ENCODE measurements at places on chromosomes 11 and 22.

DNA sequence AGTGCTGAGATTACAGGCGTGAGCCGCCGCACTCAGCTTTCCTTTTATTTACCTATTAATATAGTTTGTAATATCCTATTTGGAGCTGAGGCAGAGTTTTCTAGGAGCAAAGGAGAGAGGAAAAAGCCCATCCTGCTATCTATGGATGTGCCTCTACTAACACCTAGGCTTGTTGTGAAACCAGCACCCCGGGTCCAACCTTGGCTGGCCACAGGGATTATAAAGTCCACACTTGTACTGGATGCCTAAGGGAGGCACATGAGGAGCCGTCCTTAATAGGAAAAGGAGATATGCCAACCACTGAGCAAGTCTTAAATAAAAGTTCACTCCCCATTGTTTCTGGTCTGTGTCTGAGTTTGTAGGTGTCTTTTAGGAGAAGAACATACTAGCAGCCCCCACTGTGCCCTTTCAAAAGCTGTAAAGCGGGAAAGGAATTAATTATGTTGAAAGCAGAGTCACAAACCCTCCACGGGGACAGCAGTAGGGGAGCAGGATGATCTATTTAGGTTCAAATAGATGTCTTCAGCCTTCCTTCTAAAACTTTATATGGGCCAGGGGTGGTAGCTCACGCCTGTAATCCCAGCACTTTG is 29.3 kb downstream of the RRP7A start:
- H3K4me1 ChIP-seq = no peaks in the 10 kb centered on the region
- peaks cover 21% of the 10 kb centered on the region for H3K27me3 ChIP-seq
- H3K4me3 ChIP-seq = no peak overlapping the region

- H3K36me3 ChIP-seq = no peaks in the 10 kb centered on the region
- H3K4me1 ChIP-seq = no peaks in the 10 kb centered on the region
- H3K4me3 ChIP-seq = no peak overlapping the region
- peaks cover 5% of the 10 kb centered on the region for H3K27me3 ChIP-seq
- no peak for DNase-seq
Measured at GRCh38 chr11:61121192-61121831, 19.0 kb downstream of the CD5 start.

DNA sequence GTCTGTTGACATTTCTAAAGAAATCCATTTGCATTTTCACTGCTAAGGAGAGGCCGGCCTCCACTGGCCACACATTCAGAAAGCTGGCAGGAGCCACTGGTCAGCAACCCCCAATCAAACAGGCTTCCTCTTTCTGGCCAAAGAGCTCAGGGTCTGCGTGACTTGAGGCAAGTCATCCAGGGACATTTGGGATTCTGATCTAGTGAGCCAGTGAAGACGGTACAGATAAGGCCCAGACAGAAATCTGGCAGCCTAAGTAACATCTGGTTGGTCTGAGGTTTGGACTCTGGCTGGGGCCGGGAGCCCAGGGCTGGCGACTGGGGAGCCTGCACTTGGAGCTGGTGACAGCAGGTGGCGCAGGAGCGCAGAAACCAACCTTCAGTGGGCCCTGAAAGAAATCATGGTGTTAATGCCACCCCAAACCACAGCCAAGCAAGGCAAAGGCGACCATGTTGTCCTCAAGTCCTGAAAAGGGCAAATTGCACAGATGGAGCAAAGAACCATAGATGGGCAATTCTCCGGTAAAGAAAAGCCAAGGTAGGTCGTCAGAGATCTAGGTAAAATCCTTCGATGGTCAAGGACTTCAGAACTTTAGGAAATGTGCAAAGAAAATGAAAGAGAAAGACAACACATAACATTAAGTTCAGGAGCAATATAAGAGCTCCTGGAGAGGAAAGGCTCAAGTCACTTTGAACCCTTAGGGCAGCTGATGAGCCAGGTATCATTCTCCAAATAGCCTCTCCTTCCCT is 99.4 kb upstream of the BLID start:
- no peaks in the 10 kb centered on the region for H3K27me3 ChIP-seq
- no peaks in the 10 kb centered on the region for H3K36me3 ChIP-seq
- DNase-seq = peak; percentile 86
- H3K4me3 ChIP-seq = no peak overlapping the region
- H3K4me1 ChIP-seq = peaks cover 21% of the 10 kb centered on the region

DNA sequence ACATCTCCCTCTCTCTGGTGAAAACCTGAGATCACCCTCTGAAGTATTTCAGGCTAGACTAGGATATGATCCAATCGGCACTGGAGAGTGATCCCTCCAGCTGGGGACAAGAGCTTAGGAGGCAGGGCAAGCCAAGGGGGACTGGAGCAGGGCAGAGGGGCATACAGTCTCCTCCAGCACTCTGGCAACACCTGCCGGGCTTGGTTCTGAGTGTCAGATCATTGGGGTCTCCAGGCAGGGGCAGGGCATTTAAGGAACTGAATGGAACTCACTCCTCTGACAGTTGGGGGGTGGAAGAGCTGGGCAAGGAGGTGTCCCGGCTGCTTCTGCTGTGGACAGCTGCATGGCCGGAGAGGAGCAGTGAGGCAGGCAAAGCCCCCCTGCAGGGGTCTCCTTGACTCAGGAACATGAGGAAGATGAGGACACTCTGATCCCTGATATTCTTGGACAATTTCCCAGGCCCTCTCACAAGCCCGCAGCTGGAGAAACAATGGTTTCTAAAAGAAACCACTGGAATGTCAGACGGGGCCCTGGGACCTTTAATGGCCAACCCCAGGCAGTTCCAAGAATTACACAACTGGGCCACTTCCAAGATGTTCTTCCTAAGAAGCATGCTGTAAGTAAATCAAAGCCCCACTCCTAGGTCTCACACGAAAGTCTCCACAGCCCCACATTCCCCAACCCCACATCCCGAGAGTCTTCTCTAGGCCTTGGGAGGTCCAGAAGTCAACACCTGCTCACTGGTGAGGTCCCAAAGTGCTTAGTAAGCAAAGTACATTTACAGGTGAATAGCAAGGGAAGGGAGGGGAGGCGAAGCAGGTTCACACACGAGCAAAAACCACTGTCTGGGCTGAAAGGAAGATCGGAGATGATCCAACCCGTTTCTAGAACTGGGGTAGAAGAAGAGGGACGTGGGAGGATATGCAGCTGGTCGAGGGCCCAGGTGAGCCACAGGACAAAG is 1.2 kb upstream of the CCDC86 start:
- no peak for DNase-seq
- H3K27me3 ChIP-seq = peaks cover 8% of the 10 kb centered on the region
- H3K27ac ChIP-seq = peak overlapping the region; percentile 97

GRCh38 chr11:34055218-34056000 is 3.9 kb downstream of the CAPRIN1 start:
- H3K27me3 ChIP-seq = no peaks in the 10 kb centered on the region
- H3K36me3 ChIP-seq = peaks cover 22% of the 10 kb centered on the region
- peak overlapping the region; percentile 32 for H3K4me3 ChIP-seq
- H3K27ac ChIP-seq = peak overlapping the region; percentile 56
- H3K4me1 ChIP-seq = peaks cover 57% of the 10 kb centered on the region
- DNase-seq = no peak

- no peak overlapping the region for H3K27ac ChIP-seq
- H3K4me3 ChIP-seq = peak overlapping the region; percentile 61
- H3K4me1 ChIP-seq = peaks cover 12% of the 10 kb centered on the region
- no peak for DNase-seq
Measured at GRCh38 chr11:1335811-1336761, 26.7 kb upstream of the TOLLIP start.

GRCh38 chr11:113106507-113106906 is 145.3 kb downstream of the NCAM1 start:
- DNase-seq = no peak
- no peak overlapping the region for H3K27ac ChIP-seq
- H3K36me3 ChIP-seq = no peaks in the 10 kb centered on the region
- H3K27me3 ChIP-seq = peaks cover 5% of the 10 kb centered on the region

GRCh38 chr11:36033082-36033751 is 89.4 kb downstream of the LDLRAD3 start:
- peaks cover 3% of the 10 kb centered on the region for H3K36me3 ChIP-seq
- DNase-seq = no peak
- H3K4me3 ChIP-seq = no peak overlapping the region
- no peak overlapping the region for H3K27ac ChIP-seq
- peaks cover 44% of the 10 kb centered on the region for H3K4me1 ChIP-seq

DNA sequence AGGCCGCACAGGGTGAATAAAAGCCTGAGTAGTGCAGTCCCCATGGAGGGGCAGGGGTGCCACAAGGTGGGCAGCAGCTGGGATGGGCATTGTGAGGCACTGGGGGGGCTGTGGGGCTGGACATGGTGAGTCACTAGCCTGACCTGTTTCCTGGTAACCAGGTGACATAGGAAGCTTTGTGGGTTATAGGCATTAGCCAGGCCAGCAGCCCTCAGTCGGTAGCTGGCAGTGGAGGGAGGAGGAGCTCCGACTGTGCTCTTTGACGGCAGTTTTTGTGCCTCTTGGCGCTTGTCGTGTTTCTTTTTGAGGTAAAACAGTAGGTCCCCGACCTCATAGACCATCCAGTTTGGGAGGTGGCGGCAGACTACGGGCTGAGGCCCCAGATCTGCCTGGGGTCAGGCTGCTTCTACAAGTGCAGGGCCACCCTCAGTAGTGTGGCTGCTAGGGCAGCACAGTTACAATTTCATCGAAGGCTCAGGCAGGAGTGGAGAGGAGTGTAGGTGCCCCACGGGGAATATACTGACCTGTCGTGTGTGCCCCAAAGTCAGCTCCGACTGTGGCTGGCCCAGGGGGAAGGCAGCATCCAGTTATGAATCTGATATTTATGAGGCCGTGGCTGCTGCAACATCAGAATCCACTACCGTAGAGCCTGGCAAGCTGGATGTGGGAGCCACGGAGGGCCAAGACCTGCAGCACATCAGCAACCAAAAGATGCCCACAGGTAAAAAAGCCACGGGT is 107.7 kb downstream of the CRYBB2 start:
- H3K27me3 ChIP-seq = peaks cover 6% of the 10 kb centered on the region
- no peak overlapping the region for H3K27ac ChIP-seq
- H3K4me1 ChIP-seq = no peaks in the 10 kb centered on the region
- no peaks in the 10 kb centered on the region for H3K36me3 ChIP-seq
- no peak for DNase-seq
- no peak overlapping the region for H3K4me3 ChIP-seq

DNA sequence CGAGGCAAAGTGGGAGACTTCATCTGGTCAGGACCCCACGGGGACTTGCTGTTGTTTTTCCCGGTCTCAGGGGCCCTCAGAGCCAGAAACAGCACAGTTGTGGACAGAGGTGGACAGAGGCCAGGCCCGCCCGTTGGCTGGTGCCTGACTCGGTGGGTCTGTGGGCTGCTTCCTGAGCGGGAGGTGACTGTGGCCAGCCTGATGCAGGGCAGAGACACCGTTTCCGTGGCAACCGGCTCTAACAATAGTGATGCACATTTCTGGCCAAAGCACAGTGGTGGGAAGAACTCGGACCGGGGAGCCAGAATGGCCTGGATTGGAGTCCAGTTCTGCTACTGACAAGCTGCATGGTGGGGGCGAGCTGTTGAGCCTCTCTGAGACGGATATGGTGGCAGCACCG is 58.7 kb upstream of the ATXN10 start:
- H3K27me3 ChIP-seq = no peaks in the 10 kb centered on the region
- peak overlapping the region; percentile 97 for H3K27ac ChIP-seq
- DNase-seq = no peak
- H3K4me1 ChIP-seq = peaks cover 29% of the 10 kb centered on the region
- H3K4me3 ChIP-seq = peak overlapping the region; percentile 42

- no peak overlapping the region for H3K4me3 ChIP-seq
- H3K4me1 ChIP-seq = no peaks in the 10 kb centered on the region
- H3K36me3 ChIP-seq = no peaks in the 10 kb centered on the region
- H3K27ac ChIP-seq = no peak overlapping the region
- H3K27me3 ChIP-seq = peaks cover 37% of the 10 kb centered on the region
Measured at GRCh38 chr11:30916764-30917163, 330.6 kb upstream of the MPPED2 start.

DNA sequence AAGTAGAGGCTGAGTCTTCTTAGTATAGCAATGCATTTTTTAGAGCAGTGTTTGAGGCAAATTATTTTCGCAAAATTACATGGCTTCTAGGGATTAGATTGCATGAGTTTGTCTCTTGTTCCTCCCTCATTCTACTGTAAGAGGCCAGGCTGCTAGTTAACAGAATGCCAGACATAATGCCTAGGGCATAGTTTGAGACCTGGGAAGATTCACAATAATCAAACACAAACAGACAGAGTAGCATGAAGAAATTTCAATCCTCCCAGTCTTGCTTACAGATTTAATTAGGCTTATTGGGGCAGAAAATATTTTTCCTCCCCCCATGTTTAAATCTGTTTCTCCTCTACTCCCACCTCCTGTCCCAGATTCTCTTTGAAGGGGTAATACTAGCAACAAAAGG is 48.3 kb downstream of the ARHGEF12 start:
- no peak for DNase-seq
- H3K27me3 ChIP-seq = no peaks in the 10 kb centered on the region
- H3K27ac ChIP-seq = peak overlapping the region; percentile 64
- no peak overlapping the region for H3K4me3 ChIP-seq

DNA sequence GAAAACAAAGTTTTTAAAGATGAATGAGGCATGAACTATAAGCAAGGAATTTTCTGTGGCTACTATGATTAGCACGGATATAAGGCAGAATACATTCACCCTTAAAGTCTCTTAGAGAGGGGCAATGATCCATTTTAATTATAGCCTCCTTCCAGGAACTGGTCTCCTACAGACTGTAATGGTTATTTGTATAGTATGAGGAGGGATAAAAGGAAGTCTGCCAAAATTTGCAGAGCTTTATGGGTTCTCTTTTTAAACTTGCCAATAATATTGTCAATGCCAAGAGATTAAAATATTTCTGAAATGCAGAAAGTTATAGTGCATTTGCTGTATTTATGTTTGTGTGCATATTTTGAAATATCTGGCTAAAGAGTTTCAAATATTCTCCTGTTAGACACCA is 271.4 kb upstream of the LUZP2 start:
- DNase-seq = no peak
- no peak overlapping the region for H3K4me3 ChIP-seq
- H3K4me1 ChIP-seq = no peaks in the 10 kb centered on the region
- no peak overlapping the region for H3K27ac ChIP-seq

DNA sequence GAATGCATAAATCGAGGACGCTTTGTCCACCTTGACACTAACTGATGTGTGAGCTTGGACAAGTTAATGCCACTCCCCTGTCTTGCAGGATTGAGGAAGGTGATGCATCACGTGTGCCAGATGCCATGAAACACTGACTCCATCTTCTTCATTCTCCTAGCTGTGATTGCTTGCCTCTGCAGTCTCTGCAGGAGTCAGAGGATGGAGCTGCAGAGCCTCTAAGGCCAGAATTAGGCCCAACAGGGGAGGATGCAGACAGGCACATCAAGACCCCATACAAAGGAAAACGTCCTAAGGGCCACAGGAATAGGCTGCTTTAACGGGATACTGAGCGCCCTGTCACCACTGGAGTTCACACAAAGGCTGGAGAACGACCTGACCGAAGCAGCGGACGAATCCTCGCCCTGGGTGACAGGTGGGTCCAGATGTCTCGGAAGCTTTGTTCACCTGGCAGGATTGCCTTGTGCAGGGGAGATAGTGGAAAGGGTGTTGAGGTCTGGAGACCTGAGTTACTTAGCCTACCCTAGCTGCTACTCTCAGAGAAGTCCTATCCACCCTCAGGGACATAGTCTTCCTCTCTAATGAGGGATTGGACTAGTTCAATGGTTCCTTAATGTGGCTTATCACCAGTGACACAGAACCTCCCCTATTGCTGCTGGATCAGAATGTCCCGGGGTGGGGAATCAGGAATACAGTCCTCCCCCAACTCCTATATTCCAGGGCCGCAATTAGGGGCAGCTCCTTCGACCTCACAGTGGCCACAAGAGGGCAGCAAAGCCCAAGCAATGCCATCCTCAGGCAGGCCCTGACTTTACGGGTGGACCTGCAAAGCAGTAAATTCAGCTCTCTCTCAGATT is 32.4 kb downstream of the DBX1 start:
- no peak overlapping the region for H3K4me3 ChIP-seq
- no peak overlapping the region for H3K27ac ChIP-seq
- no peaks in the 10 kb centered on the region for H3K36me3 ChIP-seq

GRCh38 chr11:8242499-8243280 is 21.0 kb downstream of the LMO1 start:
- H3K4me1 ChIP-seq = no peaks in the 10 kb centered on the region
- H3K4me3 ChIP-seq = no peak overlapping the region
- no peaks in the 10 kb centered on the region for H3K36me3 ChIP-seq
- no peak overlapping the region for H3K27ac ChIP-seq
- no peak for DNase-seq

Measured in osteocyte (in vitro differentiated cells).